ENCODE measurements at places on chromosomes 13 and 19.

GRCh38 chr13:28624707-28625432, 34.1 kb upstream of the POMP start:
- DNase-seq: no peak

DNA sequence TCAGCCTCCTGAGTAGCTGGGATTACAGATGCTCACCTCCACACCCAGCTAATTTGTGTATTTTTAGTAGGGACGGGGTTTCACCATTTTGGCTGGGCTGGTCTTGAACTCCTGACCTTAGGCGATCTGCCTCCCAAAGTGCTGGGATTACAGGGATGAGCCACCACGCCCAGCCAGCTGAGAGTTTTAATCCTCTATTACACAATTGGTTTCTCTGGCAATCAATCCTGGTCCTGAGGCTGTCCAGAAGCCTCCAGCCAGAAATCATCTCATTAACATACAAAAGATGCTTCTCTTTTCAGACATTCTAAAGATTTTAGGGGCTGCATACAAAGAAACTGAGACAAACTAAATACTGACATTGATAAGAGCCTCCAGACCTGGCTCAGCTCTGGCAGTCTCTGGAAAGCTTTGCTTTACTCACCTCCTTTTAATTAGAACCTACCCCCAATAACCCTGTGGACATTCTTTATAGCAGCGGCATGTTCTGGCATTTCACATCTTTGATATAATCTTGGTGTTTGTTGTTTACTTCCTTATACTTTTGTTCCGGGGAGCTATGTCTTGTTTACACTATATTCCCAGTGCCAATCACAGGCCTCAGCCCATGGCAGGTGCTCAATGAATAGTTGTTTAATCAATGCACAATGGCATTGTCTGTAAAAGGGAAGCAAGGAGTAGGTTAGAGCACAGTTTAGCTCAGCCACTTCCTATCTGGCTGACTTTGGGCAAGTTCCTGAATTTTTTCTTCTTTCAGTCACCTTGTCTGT, 4.1 kb upstream of the ZNF724 start:
- no peak for DNase-seq

- DNase-seq: no peak
Measured at GRCh38 chr19:7648265-7649014, 11.5 kb downstream of the STXBP2 start.

- no peak for DNase-seq
Measured at GRCh38 chr13:51796546-51796945, 7.4 kb downstream of the DHRS12 start.

GRCh38 chr13:20727856-20728255, 24.4 kb downstream of the IL17D start:
- no peak for DNase-seq

- DNase-seq: no peak
Measured at GRCh38 chr19:39413272-39413910, 922 bp downstream of the PLEKHG2 start.

GRCh38 chr19:49564616-49565045, 15.7 kb downstream of the NOSIP start:
- no peak for DNase-seq

DNA sequence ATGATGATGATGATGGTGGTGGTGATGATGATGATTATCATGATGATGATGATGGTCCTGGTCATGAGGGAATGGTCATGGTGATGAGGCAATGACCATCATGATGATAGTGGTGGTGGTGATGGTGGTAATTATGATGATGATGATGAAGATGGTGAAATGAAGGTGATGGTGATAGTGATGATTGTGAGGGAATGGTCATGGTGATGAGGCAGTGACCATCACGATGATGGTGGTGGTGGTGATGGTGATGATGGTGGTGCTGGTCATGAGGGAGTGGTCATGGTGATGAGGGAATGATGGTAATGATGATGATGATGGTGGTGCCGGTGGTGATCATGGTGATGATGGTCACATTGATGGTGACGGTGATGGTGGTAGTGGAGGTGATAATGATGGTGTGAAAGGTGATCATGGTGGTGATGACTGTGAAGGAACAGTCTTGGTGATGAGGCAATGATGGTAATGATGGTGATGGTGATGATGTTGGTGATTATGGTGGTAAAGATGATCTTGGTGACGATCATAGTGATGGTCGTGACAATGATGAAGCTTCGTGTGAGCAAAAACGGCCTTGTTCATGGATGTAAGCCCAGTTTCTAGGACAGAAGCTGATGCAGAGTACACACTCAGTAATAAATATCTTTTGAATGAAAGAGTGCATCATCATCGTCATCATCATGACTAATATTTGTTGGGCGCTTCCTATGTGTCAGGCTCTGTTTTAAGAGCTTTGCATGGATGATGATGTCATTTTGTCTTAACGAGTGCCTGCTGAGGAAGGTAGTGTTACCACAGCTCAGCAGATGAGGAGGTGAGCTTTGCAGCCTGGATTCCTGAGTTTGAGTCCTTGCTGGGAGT, 17.3 kb downstream of the SBK2 start:
- DNase-seq: no peak

DNA sequence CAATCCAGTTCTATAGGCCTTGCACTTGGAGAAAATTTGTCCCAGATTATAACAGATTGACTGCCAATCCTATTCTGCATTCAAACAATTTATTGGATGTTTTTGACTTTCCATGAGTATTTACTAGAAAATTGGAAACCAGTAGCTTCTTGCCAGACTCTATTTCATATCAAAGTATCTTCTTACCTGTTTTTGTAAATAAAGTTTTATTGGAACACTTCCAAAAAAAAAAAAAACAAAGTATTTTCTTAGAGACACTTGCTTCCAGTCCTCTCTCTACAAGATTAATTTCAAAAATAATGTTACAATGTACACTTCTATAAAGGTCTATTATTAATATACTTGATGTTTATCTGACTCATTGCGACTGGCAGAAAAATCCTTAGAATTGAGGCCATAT, 209.2 kb upstream of the PCDH9 start:
- DNase-seq: no peak

DNA sequence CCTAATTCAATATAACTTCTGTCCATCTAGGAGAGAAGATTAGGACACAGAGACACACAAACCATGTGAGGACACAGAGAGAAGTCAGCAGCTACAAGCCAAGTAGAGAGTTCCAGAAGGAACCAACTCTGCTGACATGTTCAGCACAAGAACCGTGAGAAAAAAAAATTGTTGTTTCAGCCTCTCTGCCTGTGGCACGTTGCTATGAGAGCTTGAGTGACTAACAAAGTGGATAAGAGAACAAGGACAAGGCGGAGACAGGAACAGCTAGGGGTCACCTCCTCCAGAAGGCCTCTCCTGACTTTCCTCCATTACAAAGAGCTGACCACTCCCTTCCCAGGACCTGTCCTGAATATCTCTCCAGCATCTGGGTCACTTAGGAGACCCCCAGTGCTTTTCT, 5.6 kb upstream of the SIGLEC12 start:
- DNase-seq: no peak

- no peak for DNase-seq
Measured at GRCh38 chr13:79401259-79402070, 4.6 kb downstream of the RBM26 start.

GRCh38 chr19:42199440-42200115, 17.9 kb downstream of the DEDD2 start:
- no peak for DNase-seq

DNA sequence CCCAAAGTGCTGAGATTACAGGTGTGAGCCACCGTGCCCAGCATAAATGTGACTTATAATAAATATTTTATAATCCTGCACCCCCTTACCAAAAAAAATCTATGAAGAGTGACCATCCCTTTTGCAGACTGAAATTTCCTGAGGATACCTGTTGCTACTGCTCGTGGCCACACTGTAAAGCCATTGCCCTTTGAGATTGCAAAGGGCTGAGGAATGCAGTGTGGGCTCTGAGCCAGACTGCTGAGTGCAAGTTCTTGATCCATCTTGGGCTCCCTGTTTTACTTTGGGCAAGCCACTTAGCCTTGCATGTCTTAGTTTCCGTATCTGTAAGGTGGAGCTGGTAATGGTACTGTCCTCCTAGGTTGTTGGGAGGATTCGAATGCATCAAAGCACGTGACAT, 23.4 kb downstream of the SIPA1L3 start:
- no peak for DNase-seq

DNA sequence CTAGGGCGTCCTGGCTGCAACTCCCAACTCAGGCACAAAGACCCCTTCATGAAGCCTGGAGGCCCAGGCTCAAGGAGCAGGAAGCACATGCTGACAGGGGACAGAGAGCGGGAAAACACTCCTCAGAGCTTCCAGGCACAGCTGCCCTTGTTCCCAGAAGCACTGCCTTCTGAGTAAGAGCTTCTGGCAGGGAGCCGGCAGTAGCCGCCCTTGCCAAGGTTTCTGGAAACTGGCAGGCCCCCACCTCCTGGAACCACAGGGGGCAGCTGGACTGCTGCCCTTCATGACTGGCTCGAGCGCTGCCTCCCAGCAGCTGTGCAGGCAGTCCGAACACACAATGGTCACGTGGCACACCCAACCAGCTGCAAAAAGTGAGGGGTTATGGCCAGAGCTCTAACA, 33.6 kb upstream of the EPHX3 start:
- DNase-seq: no peak

- DNase-seq: no peak
Measured at GRCh38 chr19:720345-721160, 11.8 kb downstream of the PALM start.

- DNase-seq: no peak
Measured at GRCh38 chr19:7983286-7983950, 22.0 kb downstream of the ELAVL1 start.

DNA sequence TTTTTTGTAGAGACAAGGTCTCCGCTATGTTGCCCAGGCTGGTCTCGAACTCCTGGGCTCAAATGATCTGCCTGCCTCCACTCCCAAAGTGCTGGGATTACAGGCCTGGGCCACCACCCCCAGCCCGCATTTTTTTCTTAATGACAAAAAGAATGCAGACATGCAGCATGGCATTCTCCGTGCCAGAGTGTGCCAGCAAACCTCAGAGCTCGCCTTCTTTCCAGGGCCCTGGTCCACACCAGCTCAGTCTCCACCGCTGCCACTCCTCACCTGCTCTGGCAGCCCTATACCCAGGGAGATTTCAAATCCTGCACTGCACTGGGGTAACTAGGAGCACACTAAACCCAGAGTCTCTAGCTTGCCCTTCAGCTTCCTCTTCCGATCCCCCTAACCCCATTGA, 41.7 kb downstream of the ZIC5 start:
- no peak for DNase-seq

GRCh38 chr19:48719263-48720171, at the start of gene MAMSTR:
Gene MAMSTR (minus strand): TSS chr19:48719725. CDS start chr19:48719031, 694 bp downstream.
- no peak for DNase-seq
